ENCODE measurements at places on chromosomes 4 and X.

DNA sequence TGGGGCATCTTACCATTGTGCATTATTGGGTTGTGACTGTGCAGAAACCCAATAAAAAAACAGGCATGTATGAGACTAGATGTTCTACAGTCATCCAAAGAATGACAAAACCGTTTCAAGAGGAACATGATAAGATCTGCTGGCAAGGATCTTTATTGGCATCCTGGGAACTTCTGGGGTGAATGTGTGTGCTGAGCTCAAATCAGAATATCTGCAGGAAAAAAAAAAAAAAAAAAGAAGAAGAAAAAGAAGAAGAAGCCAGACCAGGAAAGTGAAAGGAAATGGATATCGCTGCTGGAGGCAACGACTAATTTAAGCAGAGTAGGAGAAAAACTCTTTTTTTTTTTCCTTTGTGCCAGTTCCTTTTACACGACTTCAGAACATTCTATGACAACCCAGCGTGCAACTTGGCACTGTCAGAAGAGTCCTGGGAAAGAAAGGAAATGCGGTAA, 484.2 kb upstream of the BOD1L1 start:
- DNase-seq = no peak

DNA sequence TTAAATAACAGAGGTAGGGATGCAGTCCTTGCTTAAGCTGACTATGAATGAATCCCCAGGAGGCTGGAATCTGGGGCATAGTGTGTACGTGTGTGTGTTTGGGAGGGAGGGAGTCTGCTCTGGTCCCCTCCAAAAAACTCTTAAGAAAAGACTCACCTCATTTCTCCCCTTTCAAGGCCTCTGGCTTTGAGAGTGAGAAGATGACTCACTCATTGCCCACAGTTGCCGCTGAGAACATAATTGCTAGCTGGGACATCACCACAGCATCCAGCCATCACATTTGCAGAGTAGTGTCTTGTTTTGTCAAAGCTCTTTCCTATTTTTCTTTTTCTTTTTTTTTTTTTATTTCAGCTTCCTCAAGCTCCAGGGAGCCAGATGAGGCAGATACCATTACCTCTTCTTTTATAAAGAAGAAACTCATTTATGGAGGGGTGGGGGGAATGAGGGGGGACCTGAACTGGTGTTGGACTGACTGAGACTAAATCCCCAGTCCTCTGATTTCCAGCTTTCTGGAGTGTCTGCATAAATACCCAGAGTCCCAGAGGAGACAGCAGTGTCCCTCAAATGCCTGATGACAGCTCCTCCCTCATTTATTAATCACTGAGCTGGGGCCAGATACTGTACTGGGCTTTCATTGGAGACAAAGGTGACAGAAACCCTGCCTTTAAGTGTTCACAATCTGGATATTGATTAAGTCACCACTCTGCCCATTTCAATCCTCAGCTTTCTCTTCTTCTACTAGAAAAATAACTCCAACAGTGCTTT, 61.9 kb upstream of the LAS1L start:
- DNase-seq = no peak

GRCh38 chrX:144327495-144327894, 443.6 kb downstream of the UBE2NL start:
- DNase-seq = no peak

DNA sequence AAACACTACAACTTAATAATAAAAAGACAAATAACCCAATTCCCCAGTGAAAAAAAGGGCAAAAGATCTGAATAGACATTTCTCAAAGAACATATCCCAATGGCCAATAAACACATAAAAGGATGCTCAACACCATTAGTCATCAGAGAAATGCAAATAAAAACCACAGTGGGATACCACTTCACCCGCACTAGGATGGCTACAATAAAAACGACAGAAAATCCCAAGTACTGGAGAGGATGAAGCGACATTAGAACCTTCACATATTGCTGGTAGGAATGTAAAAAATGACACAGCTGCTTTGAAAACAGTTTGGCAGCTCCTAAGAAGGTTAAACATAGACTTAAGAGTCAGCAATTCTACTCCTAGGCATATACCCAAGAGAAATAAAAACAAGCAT, 140.6 kb upstream of the ARX start:
- DNase-seq = peak; percentile 50

DNA sequence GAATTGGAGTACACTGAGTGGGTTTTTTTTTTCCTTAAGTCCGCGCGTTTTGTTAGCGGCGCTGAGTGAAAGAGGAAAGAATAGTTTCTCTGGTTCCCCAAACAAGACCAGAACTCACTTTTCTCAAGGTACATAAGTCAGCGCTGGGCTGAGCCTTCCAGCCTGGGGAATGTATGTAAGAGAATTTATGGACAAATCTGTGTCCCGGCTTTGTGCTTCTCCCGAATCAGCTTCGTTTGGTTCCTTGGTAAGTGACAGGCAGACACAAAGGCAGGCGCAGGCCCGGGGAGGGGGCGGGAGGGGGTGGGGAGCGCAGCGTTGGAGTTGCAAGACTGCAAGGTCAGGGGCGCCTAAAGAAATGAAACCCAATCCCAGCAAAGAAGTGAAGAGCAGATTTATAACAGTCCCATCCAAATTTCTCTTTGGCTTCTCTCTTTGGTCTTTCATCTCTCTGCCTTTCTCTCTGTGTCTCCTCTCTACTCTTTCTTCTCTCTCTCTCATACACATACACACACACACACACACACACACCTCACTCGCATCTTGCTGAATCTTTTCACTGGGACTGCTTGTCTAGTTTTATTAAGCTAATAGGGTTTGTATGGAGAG, 981 bp downstream of the TET2 start:
- no peak for DNase-seq

DNA sequence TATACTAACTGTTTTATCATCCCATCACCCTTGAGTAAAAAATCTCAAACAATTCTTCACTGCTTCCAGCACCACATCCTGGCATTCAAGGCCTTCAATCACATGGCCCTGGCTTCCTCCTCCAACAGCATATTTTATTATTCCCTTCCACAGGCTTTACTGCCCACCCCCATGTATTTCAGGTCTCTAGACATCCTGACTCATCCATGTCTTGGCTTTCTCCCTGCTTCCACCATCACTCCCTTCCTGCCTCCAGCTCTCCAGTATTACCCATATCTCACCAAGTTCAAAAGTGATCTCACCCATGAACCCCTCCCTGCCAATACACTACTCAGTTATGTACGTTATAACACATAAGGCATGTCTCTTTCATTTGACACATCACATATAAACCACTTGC, 34.7 kb upstream of the PLAC1 start:
- DNase-seq = no peak

GRCh38 chrX:44815681-44816080, 28.1 kb upstream of the DUSP21 start:
- no peak for DNase-seq

DNA sequence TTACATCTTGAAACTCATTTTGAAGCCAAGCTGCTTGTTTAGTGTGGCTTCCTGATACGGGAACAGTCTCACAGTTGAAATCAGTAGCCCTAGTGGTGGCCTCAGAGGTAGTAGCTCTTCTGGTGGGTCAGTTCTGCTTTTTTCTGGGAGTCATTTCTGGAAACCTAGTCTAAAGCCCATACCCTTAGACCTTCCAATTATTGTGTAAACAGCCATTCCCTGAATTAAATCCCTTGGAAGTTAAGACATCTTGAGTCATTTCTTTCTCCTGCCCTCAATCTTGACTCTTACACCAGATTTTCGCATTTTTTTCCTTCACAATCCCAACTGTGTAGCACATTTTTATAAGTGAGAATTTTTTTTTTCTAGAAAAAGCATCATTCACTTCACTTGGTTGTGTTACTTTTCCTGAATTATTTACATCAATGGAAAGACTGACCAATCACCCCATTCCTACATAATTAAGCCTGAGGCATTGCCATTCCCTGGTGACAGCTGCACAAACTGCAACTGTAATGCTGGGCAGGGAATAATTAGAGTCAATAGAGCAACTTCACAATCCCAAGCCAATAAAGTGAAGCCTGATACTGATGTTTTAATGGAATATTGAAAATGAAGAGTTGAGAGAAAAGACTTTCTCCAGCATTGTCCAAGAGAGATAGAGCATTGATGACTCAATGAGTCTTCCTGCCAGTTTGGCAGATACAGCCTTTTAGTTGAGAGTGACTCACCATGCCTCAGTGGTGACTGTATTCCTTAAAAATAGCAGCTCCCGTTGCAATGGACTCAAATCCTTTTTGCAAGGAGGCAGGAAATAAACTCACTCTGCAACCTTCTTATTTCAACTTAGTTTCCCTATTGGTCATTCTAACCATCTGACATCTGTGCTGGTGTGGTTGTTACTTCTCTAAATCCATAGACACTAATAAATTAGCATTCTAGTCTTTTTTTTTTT, 13.0 kb upstream of the SEPSECS start:
- DNase-seq = peak; percentile 93

DNA sequence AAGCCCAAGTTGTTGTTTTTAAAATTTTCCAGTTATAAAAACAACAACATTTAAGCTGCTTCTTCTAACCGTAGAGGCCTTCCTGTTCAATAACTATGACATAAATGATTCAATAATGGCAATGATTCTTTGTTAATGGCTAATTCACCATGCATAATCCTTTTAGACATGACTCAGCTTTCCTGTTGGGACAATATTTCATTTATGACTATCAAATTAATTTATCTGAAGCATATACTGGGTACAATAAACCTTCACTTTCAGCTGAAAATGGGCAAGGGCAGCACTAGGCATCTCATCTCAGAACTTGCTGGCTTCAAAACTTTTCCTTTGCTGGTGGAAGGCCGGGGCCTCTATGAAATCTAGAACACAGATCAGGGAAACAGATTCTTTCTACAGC, 38.9 kb downstream of the TBC1D9 start:
- DNase-seq = peak; percentile 17

DNA sequence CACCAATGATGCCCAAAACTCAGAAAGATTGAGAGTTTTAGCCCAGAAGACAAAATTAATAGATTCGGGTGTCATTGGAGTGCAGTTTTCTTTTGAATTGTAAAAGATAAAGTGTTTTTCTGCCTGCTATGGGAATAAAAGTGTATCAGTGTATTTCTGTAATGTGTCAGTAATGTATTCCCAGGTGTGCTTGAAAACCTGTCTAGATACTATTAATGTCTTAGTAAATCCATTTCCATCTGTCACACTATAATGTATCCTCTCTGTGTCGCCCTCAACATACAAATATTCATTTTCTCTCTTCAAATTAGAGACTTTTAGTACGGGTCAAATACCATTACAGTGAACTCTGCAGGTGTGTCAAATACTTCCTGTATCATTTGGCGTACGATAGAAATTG, 43.5 kb upstream of the ARX start:
- no peak for DNase-seq

- no peak for DNase-seq
These were observed 231.2 kb downstream of the PPP1R2C start for GRCh38 chrX:42546800-42547199.

- DNase-seq = no peak
These were observed 167.5 kb upstream of the MAP3K15 start for GRCh38 chrX:19682712-19683331.

DNA sequence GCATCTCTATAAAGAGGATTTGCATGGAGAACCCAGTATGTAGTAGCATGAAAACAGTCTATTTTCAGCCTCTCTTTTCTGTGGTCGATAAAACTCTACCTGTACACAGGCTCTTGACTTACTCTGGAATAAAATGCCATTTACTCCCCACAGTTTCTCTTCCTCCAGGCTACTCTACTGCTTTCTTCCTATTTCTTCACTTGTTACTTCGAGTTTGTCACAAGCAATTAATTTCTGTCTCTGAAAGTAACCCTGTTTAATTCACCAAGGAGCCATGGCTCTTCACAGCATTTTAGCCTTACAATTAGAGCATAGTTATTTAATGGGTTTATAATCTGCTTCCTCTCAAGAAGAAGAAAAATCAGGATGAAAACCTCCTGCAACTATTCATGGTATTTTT, 472.9 kb upstream of the PRKX start:
- no peak for DNase-seq

- DNase-seq = peak; percentile 28
These were observed 247.8 kb upstream of the FAM47A start for GRCh38 chrX:34379891-34380290.

DNA sequence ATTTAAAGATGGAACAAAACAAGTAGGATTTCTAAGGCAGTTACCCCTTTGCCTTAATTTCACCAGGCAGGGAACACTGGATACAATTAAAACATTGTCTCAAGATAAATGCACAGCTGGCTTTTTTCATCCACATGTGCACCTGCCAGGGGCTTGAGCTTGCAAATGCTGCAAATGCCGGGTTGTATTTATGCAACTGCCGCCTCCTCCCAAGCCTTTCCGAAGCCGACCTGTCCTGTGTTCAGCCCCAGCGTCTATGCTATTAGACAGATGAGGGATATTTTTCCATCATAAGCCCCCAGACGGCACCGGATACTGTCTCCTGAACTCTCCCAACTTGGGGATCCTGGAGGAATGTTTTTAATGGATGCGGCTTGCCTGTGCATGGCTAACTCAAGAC, 251.6 kb downstream of the CRLF2 start:
- no peak for DNase-seq

GRCh38 chrX:50905334-50905733, 5.2 kb upstream of the BMP15 start:
- no peak for DNase-seq

GRCh38 chr4:42678512-42678911, 21.6 kb upstream of the ATP8A1 start:
- DNase-seq = no peak

DNA sequence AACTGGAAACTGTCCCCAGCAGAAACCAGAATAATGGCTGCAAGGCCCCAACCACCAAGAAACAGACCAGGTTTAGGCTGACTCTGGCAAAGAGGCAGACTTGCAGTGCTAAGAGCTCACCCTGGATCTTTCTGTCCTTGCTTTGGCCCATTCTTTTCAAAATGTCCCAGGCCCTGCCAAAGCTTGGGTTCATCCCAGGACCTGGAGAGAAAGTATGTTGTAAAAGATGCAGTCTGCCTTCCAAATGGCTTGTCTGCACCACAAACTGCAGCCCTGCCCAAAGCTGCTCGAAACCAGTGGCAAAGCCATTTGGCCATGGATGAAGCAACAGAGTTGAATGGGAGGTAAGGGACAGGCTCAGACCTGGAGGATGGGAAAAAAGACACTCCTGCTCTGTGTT, 38.0 kb upstream of the LNX1 start:
- DNase-seq = no peak

GRCh38 chr4:71189471-71189870, 149.3 kb upstream of the SLC4A4 start:
- no peak for DNase-seq

DNA sequence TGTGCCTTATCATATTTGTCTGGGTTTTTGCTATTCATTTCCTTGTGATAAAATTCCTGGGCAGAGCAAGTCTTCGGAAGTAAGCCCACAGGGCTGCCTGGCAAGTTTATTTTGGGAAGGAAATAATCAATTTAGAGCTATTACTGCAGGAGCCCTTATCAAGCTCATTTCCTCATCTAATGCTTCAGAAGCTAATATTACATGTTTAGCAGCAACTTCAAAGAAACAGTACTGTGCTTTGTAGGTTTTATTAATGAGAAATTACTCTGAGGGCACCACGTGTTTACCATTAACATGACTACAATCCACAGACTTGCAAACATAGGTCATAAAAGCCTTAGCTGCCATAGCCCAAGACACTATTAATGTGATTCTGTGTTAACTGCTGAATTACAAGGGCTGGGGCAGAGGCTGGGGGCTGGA, 540.0 kb downstream of the SPRY1 start:
- DNase-seq = peak; percentile 64

GRCh38 chr4:9925750-9926439, 95.4 kb downstream of the SLC2A9 start:
- DNase-seq = no peak

Measured in foreskin melanocyte (primary cell).